Activated CD8-positive, alpha-beta T cell treated with anti-CD3 and anti-CD28 coated beads for 36 hours (primary cell): ENCODE measurements at places on chromosomes 11 and 22. TPM values are rescaled to one million over a fixed set of nuclear protein-coding genes. Genes with fewer than 3 reads are reported as not detected.

- no peak for DNase-seq
Measured at GRCh38 chr11:102276362-102276761, 40.9 kb upstream of the BIRC3 start.

LRRC10B gene
- not detected for total RNA-seq

ADAMTS8 gene
- not detected for total RNA-seq

DNA sequence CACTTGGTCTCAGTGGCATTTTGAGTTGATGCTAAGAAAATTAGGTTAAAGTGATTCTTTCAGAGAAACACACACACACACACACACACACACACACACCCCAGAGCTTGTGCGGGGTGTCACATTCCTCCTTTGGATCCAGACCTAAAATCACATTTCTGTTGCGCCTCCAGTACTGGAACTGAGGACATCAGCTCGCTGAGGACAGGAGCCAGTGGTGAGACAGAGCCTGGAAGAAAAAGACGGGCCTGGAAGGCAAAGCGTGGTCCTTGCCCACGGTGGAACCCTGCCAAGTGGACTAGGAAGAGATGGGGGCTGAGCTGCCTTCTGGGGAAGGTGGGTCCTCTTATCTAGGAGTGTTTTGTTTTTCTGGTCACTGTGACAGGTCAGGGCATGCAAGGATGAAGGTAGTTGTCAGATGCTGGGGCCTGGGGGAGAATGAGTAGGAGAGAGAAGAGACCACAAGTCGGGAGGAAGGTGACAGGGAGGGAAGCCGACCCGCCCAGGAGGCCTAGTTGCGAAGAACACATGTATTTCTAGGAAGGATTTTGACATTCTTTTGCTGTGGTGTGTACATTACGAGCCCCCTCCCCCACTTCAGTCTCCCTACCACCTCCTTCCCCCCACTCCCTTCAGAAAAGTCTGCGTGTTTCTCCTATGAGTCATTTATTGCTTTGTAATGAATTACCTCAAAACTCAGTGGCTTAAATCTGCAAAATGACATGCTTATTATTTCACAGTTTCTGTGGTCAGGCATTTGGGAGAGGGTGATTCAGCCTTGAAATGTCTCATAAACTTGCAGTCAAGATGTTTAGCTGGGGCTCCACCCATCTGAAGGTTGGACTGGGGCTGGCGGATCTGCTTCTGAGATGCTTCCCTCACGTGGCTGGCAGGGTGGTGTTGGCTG lies 4.8 kb upstream of the ELFN2 start:
- DNase-seq, result peak; percentile 80

- peak; percentile 23 for DNase-seq
Measured at GRCh38 chr22:40635940-40636379, 559 bp downstream of the MRTFA start.

DNA sequence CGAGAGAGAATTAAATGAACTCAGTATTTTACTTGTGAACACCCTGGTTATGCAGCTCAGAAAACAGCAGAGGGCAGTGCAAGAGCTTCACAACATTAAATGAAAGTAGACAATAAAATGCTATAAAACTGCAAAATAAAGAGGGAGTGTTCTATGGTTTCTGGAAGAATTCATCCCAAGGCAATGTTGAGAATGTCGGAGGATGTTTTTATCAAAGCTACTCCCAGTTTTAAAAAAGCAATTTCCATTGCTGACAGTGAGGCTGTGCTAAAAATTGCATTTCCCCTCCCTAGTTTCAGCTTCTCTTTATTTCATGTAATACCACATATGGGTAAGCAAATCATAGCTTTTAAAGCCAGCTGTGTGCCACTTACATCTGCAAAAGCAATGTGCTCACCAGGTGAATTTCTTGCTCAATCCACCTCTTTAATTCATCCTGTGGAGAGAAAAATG lies 296.8 kb downstream of the RAB38 start:
- peak; percentile 18 for DNase-seq

DNA sequence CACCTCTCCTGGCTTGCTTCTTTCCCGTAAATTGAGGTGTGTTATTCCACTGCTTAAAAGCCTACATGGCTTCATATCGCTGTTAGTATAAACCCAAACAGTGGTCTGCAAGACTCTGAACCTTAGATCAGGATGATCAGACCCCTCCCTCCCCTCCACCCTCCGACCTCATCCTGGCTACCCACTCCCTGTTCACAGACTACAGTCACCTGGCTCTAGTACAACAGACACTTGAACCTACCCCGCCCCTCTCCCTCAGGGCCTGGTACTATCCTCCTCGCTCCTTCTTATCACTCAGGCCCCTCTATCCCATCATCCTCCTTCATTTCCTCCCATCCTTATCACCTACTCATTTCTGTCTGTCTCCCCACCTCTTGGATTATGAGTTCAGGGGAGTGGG lies 20.1 kb downstream of the PTPRJ start:
- DNase-seq, result no peak

GRCh38 chr22:40898850-40899357 lies 37.0 kb upstream of the DNAJB7 start:
- DNase-seq, result peak; percentile 19

NAALADL1 gene
- 7.6 TPM for total RNA-seq

GRCh38 chr22:20606041-20606783 lies 98.8 kb downstream of the MED15 start:
- peak; percentile 84 for DNase-seq

DNA sequence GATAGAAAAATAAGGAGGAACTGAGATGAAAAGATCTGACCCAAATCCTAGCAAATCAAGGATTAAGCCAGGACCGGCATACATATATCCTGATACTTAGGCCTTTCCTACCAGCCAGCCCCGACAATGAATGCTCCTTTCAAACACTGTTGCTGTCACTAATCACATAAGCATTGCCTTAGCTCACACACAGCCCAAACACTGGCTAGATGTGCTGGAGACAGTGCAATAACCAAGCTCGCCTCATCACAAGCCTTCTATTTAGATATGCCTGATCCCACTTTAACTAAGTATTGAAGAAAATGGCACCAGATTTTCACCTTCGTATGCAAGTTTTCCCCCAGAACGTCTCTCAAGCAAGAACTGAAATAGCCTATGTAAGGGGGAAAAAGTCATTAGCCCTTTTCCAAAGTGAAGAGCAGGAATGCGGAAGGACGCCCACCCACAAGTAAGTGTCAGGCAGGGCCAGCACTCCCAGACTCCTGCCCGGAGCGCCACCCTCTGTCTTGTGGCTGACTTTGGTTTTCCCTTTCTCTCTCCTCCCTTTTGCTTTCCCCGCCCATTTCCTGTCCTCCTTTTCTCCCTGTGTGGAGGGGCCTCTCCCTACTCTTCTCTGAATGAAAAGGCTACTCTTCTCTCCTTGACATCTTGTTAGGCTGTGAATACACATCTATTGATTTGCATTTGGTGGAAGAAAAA lies 8.9 kb upstream of the OPCML start:
- DNase-seq, result no peak
